ENCODE measurements at places on chromosomes 1 and 21.

GRCh38 chr21:28608646-28609045 is 384.0 kb downstream of the LTN1 start:
- no peak for DNase-seq

DNA sequence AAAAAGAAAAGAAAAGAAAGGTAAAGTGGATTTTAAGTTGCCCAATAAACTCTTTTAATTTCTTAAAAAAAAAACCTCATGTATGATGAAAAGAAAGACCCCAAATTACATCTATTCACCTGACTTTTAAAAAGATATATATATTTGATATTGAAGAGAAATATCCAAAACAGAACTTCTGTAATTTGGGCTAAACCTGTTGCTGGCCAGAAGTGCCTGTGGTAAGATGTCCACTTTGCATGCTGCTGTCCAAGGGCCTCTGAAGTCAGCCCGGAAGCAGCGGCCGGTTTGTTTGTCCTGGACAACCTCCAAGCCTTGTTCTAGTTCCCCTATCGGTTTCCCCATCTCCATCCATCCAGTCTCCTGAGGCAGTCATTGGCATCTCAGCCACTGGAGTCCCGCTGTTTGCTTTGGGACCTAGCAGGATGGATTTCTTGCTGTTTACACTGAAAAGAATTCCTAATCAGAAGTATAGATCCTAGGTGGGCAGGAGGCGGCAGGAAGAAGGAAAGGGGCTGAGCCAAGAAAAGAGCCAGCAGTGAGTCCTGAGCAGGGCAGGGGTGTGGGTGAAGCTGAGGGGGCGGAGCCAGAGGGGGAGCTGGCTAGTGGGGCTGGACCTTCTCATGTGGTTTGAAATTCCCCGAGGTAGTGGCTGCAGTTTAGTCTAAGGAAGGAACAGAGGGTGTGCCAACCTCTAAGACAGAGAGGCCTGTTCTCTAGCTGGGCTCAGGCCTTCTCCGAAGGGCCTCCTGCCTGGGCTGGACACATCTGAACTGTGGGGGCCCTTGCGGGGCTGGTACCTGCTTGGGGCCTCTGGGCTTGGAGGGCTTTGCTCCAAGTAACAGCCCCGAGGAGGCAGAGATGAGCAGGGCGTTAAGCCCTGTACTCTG is 3.3 kb downstream of the NCMAP start:
- DNase-seq = no peak

DNA sequence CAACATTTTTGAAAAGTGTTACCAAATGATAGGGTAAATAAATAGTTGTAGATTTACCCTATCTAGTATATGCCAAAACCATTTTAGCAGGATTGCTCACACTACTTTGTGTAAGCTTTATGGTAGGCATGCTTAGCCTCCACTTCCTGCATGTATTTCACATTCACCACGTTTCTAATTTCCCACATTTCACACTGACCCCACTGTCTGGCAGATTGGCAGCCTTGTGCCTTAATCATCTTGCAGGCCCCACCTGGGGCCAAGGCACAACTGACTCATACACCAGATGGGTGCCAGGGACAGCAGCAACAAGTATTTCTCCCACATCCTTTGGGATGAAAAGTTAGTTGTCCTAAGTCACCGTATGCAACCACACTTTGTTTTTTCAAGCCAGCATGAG is 21.2 kb upstream of the CENPF start:
- no peak for DNase-seq

GRCh38 chr1:42736152-42736551 is 3.9 kb downstream of the CLDN19 start:
- DNase-seq = no peak

DNA sequence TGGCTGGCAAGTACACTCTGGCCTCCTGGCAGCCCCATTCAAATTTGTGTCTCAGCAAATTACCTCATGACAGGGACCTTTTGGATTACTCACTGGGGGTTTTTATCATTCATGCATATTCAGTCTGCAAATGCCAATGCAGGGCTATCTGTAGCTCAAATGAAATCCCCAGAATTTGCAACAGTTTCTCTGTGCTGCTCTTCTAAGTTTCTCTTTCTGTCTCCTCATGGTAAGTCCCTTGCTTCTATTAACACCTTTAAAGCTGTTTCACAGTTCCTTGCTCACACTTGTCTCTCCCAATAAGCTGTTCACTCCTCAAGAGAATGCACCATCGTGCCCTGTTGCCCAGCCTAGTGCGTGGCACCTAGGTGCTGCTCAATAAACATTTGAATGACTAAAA is 3.3 kb upstream of the FAM78B start:
- no peak for DNase-seq

DNA sequence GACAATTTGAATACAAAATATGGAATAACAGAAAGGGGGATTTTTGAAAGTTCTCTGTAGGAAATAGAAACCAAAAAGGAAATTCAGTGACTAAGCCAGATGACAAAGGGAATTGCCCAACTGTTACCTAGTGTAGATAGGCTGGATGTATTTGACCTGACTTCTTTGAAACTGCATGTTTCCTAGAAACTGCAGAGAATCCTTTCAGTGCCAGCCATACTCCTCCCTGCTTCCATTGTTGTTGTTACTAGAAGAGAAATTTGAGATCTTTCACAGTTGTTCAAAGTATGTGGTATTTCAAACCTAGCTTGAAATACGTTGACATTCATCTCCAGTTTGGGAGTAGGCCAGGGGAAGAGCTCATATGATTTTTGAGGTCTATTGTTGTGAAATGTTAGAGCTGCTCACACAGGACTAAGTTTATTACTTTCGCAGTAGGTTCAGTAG is 1.8 kb upstream of the GBP5 start:
- DNase-seq = no peak

DNA sequence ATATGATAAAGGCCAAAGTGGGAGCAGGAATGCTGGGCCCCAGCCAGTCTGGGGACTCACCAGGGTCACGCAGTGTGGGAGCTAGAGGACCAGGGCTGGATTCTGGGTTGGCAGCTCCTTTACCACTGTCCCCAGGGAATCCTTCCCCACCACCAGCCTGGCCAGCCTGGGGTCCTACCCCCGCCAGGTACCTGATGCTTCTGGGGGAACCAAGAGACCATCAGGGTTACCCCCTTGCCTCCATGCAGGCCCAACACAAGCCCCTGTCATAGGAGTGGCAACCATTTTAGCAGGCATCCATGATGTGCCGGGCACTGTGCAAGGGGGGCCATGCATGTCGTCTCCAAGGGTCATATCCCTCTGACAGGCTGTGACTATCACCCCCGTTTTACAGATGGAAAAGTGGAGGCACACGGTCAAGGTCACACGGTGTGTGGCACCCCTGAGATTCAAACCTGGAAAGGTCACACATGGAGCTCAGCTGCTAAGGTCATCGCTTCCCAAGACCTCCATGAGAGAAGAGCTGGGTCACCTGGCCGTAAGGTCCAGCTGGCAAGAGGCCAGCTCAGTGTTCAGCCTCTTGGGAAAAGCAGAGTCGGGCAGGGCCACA is 16.4 kb downstream of the RUNX3 start:
- DNase-seq = no peak

DNA sequence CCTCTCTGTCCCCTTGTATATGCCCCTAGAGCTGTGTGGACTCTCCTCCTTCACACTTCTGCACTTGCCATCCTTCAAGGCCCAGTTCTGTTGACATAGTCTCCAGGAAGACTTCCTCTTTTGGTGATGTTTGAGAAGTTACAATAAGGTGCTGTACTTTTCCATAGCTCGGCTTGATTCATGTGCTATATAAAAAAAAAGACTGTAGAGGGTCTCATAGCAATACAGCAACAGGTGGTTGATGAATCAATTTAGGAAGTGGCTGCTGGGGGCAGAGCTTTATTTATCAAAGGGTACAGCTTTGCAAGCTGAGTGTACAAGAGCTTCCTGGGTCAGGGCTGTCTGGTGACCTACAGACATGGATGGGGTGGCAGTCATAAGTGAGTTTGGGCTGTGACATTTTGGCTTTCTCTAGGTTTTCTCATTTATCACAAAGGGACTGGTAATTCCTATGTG is 102.7 kb downstream of the RUNX1 start:
- no peak for DNase-seq

DNA sequence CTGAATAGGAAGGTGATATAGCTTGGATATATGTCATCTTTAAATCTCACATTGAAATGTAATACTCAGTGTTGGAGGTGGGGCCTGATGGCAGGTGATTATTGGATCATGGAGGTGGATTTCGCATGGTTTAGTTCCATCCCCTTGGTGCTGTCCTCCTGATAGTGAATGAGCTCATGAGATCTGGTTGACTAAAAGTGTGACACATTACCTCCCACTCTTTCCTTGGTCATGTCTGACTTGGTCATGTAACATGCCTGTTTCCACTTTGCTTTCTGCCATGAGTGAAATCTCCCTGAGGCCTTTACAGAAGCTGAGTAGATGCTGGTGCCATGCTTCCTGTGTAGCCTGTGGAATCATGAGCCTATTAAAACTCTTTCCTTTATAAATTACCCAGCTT is 664.5 kb upstream of the NR5A2 start:
- DNase-seq = no peak

Data from neuronal stem cell (in vitro differentiated cells).